ENCODE measurements at places on chromosomes 2 and 18.
A peak's percentile ranks its signal among the peaks of the same experiment; 100 is the strongest.

DNA sequence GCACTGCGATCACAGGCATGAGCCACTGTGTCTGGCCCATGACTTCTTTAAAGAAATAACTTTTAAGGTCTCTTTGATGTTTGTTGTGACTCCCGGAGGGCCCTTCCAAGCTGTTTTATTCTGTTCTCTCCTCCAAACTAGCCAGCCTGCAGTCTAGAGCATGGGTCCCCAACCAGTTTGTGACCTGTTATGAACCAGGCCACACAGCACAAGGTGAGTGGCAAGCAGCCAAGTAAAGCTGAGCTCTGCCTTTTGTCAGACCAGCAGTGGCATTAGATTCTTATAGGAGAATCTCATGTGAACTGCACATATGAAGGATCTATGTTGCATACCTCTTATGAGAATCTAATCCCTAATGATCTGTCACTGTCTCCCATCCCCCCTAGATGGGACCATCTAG, 223.9 kb upstream of the RGPD4 start:
- H3K4me3 ChIP-seq, result no peak overlapping the region
- no peak for DNase-seq
- H3K27me3 ChIP-seq, result no peaks in the 10 kb centered on the region
- H3K4me1 ChIP-seq, result no peaks in the 10 kb centered on the region
- no peaks in the 10 kb centered on the region for H3K36me3 ChIP-seq
- no peak overlapping the region for H3K27ac ChIP-seq

DNA sequence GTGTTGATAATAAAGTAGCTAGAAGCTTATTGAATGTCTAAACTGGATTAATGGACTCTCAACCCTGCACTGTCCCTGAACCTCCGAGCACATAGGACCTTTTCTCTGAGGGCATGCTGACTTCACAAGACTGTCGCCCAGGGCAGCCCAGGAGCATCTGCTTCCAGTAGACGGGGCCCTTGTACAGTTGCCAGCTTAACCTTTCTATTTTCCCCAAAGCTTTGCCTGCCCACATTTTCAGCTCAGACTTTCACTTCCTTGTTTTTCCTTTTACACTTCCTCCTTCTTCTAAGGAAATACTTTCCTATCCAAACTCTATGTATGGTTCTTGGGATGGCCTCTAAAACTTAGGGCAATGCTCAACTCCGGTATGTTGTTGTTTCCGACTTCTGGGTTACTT, 1.3 kb downstream of the VWA3B start:
- H3K4me3 ChIP-seq, result no peak overlapping the region
- no peak overlapping the region for H3K27ac ChIP-seq
- H3K36me3 ChIP-seq, result no peaks in the 10 kb centered on the region
- no peaks in the 10 kb centered on the region for H3K27me3 ChIP-seq
- H3K4me1 ChIP-seq, result peaks cover 11% of the 10 kb centered on the region
- DNase-seq, result no peak

DNA sequence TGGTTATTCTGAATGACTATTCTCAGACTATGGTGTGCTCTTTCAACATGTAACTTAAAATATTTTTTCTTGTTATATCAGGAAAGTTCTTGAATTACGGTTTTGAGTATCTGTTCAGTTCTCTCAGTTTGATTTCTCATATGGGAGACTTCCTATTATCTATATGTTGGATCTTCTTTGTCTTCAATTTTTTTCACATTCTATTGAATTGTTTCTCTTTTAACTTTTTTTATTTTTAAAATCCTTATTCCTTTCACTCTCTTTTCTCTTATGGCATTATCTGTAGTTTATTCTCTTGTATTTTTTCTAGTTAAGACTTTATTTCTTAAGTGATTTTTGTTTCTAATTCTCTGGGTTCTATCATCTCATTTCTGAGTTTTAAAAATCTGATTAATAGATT, 252.8 kb upstream of the STON1 start:
- no peak for DNase-seq
- no peak overlapping the region for H3K4me3 ChIP-seq
- peaks cover 8% of the 10 kb centered on the region for H3K4me1 ChIP-seq
- H3K36me3 ChIP-seq, result no peaks in the 10 kb centered on the region

GRCh38 chr2:26585100-26585499, 56.1 kb downstream of the CIB4 start:
- no peaks in the 10 kb centered on the region for H3K4me1 ChIP-seq
- no peak overlapping the region for H3K4me3 ChIP-seq
- peaks cover 99% of the 10 kb centered on the region for H3K27me3 ChIP-seq
- H3K36me3 ChIP-seq, result no peaks in the 10 kb centered on the region

GRCh38 chr2:189849550-189849949, 65.3 kb downstream of the PMS1 start:
- H3K4me1 ChIP-seq, result no peaks in the 10 kb centered on the region
- no peak for DNase-seq
- H3K36me3 ChIP-seq, result 0 out of 2 replicates have a peak, but pooled peaks cover 4% of the 10 kb centered on the region
- H3K4me3 ChIP-seq, result no peak overlapping the region
- H3K27me3 ChIP-seq, result no peaks in the 10 kb centered on the region

GRCh38 chr2:86621280-86621943, 2.3 kb downstream of the RNF103 start:
- peak overlapping the region; percentile 92 for H3K27ac ChIP-seq
- peak; percentile 18 for DNase-seq
- no peaks in the 10 kb centered on the region for H3K36me3 ChIP-seq
- peak overlapping the region; percentile 72 for H3K4me3 ChIP-seq

DNA sequence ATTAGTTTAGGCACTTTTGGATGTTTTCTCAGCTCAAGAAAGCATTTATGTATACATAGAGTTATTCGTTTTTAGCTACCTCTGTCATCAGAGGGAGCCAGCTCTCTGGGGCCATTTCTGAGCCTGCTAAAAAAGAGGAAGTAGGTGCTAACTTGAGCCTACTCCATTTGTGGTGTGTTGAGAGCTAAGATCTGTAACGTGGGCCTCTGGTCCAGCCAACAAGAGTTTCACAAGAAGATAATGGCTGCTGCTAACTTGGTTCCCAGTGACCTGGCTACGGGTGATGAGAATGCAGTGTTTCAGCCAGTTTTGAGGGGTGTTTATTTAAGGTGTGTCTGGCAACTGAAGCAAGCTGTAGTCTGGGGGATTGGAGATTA, 182.5 kb downstream of the PRKCE start:
- H3K27ac ChIP-seq, result peak overlapping the region; percentile 41
- peaks cover 41% of the 10 kb centered on the region for H3K4me1 ChIP-seq
- no peaks in the 10 kb centered on the region for H3K36me3 ChIP-seq
- H3K27me3 ChIP-seq, result no peaks in the 10 kb centered on the region

DNA sequence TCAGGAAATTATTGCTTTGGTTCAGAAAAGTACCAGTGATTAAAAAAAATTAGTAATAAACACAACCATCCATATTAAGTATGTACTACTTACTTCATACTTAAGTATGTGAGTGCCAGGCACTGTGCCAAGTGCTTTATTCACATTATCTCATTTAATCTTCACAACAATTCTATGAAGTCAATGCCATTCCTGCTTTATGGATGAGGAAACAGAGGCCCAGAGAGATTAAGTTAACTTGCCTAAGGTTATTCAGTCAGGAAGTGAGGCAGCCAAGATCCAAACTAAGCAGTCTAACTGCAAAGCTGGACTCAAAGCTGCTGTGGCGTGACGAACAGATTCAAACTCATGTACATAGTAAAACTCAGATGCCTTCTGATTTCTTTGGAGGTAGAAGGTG, 22.3 kb downstream of the DTNB start:
- H3K4me3 ChIP-seq, result no peak overlapping the region
- no peaks in the 10 kb centered on the region for H3K4me1 ChIP-seq
- DNase-seq, result no peak
- H3K27me3 ChIP-seq, result no peaks in the 10 kb centered on the region
- H3K27ac ChIP-seq, result no peak overlapping the region

DNA sequence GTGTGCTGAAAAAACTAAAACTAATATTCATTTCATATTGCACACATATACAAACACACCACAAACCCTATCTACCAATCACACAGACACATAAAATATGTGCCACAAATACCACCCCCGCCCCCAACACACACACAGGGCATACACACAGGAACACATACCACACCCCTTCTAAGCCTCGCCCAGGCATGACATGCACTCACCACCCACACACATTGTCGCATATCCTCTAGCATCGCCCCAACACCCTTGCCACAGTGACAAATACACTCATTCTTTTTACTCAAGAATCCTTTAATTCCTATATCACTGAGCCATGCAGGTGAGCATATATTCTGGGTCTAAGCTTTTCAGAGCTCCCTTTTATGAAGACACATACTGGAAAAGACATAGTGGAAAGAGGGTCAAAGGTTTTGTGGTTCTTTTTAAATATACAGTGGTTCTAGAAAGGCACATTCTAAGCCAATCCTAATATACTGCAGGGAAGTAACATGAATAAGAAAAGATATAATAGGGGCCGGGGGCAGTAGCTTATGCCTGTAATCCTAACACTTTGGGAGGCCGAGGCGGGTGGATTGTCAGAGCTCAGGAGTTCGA, 24.5 kb upstream of the LCLAT1 start:
- H3K4me1 ChIP-seq, result no peaks in the 10 kb centered on the region
- H3K27ac ChIP-seq, result no peak overlapping the region
- DNase-seq, result no peak

DNA sequence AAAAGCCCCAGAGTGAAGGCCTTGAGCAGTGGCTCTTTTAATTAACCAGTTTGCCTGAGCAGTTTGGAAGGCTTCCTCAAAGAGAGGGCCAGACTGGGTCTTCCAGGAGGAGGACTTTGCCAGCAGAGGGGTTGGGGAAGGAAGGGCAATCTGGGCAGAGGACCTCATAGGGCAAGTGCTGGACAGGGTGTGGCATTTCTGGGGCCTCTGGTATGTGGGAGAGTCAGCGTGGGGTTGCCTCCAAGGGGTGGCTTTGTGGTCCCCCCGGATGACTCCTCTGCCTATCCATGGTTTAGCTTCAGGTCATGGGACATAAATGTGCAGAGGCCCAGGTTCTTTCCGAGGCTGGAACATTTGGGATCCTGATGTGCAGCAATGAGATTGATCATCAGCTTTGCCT, 12.6 kb downstream of the GLI2 start:
- no peaks in the 10 kb centered on the region for H3K36me3 ChIP-seq
- H3K27ac ChIP-seq, result no peak overlapping the region
- no peak overlapping the region for H3K4me3 ChIP-seq
- DNase-seq, result no peak
- no peaks in the 10 kb centered on the region for H3K27me3 ChIP-seq

DNA sequence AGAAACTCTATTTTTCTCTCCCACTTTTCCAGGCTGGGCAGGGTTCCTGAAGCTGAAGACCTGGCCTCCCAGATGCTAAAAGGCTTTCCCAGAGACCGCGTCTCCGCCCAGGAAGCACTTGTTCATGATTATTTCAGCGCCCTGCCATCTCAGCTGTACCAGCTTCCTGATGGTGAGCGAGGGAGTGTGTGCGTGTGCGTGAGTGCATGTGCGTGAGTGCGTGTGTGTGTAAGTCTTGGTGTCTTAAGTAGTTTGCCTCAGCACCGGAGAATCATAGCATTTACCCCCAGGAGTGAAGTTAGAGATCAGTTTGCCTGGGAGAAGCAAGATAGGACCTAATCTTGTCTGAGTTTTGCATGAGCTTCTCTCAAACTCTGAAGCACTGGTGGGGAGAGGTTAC, 73.7 kb downstream of the CDK15 start:
- H3K36me3 ChIP-seq, result no peaks in the 10 kb centered on the region
- no peak overlapping the region for H3K27ac ChIP-seq
- DNase-seq, result no peak
- H3K27me3 ChIP-seq, result no peaks in the 10 kb centered on the region
- no peak overlapping the region for H3K4me3 ChIP-seq

DNA sequence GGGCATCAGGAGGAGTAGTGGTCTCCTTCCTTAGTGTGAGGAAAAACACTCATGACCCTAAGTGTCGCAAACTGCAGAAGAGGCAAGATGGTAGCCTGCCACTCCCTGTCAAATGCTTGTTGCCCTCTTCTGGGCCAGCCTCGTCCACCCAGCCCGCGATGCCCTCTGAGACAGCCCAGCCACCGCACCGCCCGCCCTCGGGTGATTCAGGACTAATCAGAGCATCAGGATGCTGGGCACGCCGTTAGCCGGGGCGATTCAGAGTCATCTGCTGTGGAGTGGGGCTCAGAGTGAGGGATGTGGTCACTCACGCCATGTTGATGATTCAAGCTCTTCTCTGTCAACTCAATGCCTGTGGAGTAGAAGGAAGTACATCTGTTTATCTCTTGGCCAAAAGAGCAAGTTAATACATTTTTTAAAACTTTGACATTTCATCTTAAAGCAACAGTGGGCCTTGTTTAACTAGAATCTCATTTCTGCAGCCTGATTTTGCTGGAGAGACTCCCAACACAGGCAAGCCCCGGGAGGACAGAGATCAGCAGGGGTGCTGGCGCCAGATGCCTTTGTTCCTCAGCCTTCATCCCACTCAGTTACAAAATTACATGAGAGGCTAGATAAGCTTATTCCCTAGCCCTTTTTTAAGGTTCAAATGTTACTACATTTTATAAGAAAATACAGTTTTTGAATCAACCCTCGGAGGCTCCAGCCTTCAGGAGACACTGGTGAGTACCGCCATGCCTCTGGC, 79.0 kb downstream of the TMEM18 start:
- no peaks in the 10 kb centered on the region for H3K4me1 ChIP-seq
- no peaks in the 10 kb centered on the region for H3K36me3 ChIP-seq
- H3K27me3 ChIP-seq, result peaks cover 4% of the 10 kb centered on the region
- H3K4me3 ChIP-seq, result no peak overlapping the region
- no peak for DNase-seq
- no peak overlapping the region for H3K27ac ChIP-seq

DNA sequence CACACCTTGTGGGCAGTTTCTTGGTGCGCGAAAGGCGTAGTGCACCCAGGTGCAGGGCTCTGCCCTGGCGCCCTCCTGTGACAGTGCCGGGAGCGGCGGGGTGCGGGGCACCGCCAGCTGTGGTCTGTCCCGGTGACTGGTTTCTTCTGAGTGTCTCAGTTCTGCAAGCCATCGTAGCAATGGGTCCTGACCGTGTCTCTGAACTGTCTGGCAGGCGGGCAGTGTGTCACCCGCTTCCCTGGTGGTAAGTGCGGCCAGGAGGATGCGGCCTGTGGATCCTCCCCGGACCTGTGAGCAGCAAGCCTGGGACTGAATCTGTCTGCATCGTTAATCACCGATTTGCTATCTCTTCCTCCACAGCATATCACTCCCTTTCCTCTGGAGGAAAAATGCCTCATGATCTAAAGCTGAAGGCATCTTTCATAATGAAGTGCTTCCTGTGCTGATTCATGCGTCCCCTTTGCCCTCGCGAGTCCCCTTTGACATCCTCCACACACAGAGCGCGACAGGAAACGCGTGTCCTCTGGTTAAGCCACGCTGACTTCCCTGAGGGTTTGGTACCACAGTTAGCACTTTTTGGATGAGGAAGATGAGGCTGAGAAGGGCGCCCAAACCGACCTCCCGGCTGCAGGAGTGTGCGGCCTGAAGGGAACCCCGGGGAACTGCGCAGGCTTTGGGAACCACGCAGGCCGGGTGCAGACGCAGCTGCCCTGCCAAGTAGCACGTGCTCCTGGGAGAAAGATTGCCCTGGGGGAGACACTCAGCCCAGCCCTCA, 416.0 kb upstream of the HS6ST1 start:
- H3K36me3 ChIP-seq, result no peaks in the 10 kb centered on the region
- no peaks in the 10 kb centered on the region for H3K27me3 ChIP-seq
- H3K4me3 ChIP-seq, result no peak overlapping the region
- H3K4me1 ChIP-seq, result no peaks in the 10 kb centered on the region
